Uterine smooth muscle cell (primary cell): ENCODE measurements at places on chromosomes 1 and 21. TPM values are rescaled to one million over a fixed set of nuclear protein-coding genes. Genes with fewer than 3 reads are reported as not detected.

CD1C gene
- 0.12 TPM in 1 of 2 replicates, not detected in the other for total RNA-seq

ECM1 gene
- 9.1 and 9.5 TPM in 2 replicates for total RNA-seq

OR2G6 gene
- total RNA-seq, result not detected in 2 replicates

OR2L5 gene
- under 0.01 and 0.12 TPM in 2 replicates for total RNA-seq

NMNAT2 gene
- total RNA-seq, result 0.50 and 1.00 TPM in 2 replicates

PDIK1L gene
- 6.9 and 8.4 TPM in 2 replicates for total RNA-seq

SLC16A4 gene
- total RNA-seq, result 16.6 and 47.6 TPM in 2 replicates

NGF gene
- 7.1 and 7.9 TPM in 2 replicates for total RNA-seq

LCA5L gene
- total RNA-seq, result 1.5 and 2.0 TPM in 2 replicates

SLAMF6 gene
- total RNA-seq, result not detected in 2 replicates

C1orf167 gene
- not detected in 2 replicates for total RNA-seq

KCNQ4 gene
- total RNA-seq, result under 0.01 TPM in 1 of 2 replicates, not detected in the other

UBXN11 gene
- 4.2 and 7.1 TPM in 2 replicates for total RNA-seq

PLD5 gene
- total RNA-seq, result under 0.01 and 0.11 TPM in 2 replicates

ENAH gene
- total RNA-seq, result 61.8 and 72.2 TPM in 2 replicates

RXFP4 gene
- total RNA-seq, result 0.11 and 0.12 TPM in 2 replicates

ASB17 gene
- total RNA-seq, result not detected in 2 replicates

PRAMEF9 gene
- total RNA-seq, result not detected in 2 replicates

LCE2B gene
- total RNA-seq, result not detected in 2 replicates

UQCRH gene
- total RNA-seq, result 508 and 626 TPM in 2 replicates

SIM2 gene
- under 0.01 and 0.62 TPM in 2 replicates for total RNA-seq

DYRK3 gene
- 62.2 and 84.9 TPM in 2 replicates for total RNA-seq

RNPEP gene
- total RNA-seq, result 59.1 and 62.7 TPM in 2 replicates

TCP10L gene
- under 0.01 and 0.11 TPM in 2 replicates for total RNA-seq

PRMT2 gene
- 130 and 175 TPM in 2 replicates for total RNA-seq

PTPRU gene
- total RNA-seq, result 19.1 and 22.5 TPM in 2 replicates

MEF2D gene
- total RNA-seq, result 6.9 and 7.7 TPM in 2 replicates

RIPK4 gene
- total RNA-seq, result not detected in 2 replicates
